ENCODE measurements at places on chromosomes 7 and 10.
A peak's percentile ranks its signal among the peaks of the same experiment; 100 is the strongest.

DNA sequence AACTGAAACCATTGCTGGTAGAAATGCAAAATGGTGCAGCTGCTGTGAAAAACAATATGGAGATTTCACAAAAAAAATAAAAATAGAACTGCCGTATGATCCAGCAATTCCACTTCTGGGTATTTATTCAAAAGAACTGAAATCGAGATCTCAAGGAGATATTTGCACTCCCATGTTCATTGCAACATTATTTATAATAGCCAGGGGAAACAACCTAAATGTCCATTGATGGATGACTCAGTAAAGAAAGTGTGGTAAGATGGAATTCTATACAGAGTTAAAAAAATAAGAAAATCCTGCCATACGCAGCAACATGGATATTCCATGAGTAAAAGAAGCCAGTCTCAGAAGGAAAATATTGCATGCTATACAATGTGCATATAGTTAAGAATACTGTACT, 290.6 kb upstream of the GHITM start:
- no peak for DNase-seq

- DNase-seq, result peak; percentile 64
Measured at GRCh38 chr10:22325272-22326144, 4.6 kb downstream of the BMI1 start.

DNA sequence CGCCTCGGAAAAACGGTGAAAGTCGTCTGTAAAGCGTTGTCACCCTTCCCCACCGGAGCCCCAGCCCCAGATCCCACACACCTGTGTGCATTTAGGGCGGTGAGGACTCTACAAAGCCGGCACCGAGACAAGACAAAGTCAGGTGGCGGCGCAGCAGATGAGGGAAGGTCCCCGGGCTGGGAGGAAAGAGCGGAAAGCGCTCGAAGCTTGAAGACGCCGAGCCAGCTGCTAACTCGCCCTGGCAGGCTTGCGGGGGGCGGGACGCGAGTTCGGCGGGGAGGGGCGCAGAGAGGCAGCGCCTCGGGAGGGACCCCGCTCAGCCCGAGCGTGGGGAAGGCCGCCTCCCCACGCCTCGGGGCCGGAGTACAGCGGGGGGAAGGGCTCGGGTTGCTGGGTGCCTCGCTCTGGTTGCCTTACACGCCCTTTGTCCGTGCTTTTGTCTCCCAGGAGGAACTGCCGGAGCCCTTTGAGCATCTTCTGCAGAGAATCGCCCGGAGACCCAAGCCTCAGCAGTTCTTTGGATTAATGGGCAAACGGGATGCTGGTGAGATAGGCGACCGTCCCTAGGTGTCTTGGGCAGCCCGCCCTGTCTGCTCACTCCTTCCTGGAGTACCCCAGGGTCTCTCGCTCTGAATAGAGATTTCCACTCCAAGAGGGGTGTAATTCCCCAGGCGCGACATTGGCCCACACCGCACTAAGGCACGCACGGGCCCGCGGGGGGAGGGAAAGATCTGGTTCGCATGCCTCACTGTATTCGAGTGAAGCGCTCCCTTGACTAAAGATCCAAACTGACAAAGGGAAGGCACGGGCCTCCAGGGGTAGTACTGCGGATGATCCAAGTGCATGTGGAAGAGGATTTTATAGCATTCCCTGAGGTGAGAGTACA, 1.6 kb downstream of the TAC1 start:
- no peak for DNase-seq

DNA sequence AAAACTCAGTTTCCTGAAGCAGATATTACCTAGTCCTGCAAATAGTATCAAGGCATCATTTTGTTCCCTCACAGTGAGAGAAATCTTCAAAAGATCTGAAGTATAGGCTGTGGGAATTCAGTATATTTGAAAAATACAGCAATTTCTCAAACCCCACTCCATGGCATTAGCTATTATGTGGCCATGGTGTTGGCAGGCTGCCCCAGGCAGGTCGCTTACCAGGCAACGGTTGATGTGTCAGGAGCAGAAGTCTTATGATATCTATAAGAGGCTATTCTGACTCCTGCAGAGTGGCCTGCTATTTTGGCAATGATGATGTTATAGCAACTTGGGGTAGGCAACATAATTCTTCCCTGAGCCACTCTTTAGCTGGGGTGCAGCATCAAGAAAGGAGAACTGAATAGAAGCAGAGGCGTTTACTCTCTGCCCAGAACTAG, 187.9 kb downstream of the PLXDC2 start:
- DNase-seq, result peak; percentile 89

- no peak for DNase-seq
Measured at GRCh38 chr7:138835087-138835486, 37.1 kb upstream of the ATP6V0A4 start.

DNA sequence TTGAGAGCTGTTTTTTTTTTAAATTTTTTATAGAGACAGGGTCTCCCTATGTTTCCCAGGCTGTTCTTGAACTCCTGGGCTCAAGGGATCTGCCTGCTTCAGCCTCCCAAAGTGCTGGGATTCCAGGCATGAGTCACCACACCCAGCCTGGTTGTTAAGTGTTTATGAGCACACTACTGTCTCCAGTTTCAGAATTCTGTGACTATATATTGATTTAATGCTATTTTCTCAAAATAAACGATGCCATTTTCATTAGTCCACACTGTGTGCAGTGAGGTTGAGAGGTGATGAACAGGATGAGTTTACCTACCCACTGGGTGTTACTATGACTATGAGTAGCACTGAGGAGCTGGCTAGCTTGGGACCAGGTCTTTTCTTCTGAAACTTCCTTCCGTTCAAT, 110.9 kb upstream of the FAM180A start:
- no peak for DNase-seq

- DNase-seq, result no peak
Measured at GRCh38 chr10:7908541-7909210, 90.4 kb downstream of the TAF3 start.

DNA sequence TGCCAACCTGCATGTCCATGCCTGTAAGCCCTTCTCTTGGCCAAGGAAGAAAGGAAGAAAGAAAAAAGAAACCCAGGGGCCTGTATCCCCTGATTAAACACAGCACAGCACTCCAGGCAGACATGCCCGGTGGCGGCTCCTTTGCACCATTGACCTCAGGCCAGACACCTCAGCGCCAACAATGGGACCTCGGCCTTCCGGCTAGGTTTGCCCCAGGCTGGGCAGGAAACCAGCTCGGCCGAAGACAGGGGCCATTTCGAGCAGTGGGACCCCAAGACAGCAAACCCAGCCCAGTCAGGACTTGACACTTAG, 2.8 kb downstream of the HOXA10 start:
- DNase-seq, result no peak

- DNase-seq, result no peak
Measured at GRCh38 chr7:115271332-115272235, 349.7 kb downstream of the MDFIC start.

DNA sequence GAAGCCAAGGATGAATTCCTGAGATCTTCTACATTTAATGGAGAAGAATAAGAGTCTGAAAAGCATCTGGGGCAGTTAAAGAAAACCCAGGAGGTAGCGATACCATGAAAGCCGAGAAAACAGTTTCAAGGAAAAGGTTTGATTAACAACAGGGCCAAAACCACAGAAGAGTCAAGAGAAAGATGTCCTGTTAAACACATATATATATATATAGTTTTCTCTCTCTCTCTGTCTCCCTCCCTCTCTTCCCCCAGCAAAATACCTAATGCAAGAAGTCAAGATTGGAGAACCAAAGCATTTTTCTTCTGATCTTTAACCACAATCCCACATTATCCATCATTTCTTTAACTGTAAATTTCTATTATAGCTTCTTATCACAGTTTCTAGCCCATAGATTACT, 261.4 kb downstream of the SNX13 start:
- DNase-seq, result no peak

- DNase-seq, result no peak
Measured at GRCh38 chr10:117942226-117942625, 104.5 kb downstream of the RAB11FIP2 start.

DNA sequence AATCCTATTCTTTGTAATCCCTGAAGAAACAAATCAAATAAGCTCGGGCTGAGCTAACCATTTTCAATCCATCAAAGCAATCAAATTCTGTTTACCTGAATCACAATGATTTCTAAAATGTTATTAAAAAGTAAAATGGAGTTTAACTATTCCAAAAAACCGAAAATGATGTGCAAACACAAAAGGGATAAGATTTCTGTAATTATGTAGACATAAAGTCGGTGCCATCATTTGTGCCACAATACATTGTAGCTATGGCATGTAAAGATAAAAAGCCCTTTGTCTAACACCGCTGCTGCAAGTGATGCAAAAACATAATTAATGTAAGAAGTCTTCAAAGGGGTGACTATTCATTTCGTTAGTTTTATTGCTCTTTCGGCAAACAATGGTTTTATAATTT, 125.1 kb upstream of the FAM204A start:
- DNase-seq, result no peak

GRCh38 chr10:59234816-59235429, 58.5 kb downstream of the PHYHIPL start:
- peak; percentile 10 for DNase-seq

GRCh38 chr10:59944339-59944935, 38.1 kb upstream of the CCDC6 start:
- no peak for DNase-seq

GRCh38 chr7:41621953-41622831, 80.7 kb downstream of the INHBA start:
- DNase-seq, result no peak

DNA sequence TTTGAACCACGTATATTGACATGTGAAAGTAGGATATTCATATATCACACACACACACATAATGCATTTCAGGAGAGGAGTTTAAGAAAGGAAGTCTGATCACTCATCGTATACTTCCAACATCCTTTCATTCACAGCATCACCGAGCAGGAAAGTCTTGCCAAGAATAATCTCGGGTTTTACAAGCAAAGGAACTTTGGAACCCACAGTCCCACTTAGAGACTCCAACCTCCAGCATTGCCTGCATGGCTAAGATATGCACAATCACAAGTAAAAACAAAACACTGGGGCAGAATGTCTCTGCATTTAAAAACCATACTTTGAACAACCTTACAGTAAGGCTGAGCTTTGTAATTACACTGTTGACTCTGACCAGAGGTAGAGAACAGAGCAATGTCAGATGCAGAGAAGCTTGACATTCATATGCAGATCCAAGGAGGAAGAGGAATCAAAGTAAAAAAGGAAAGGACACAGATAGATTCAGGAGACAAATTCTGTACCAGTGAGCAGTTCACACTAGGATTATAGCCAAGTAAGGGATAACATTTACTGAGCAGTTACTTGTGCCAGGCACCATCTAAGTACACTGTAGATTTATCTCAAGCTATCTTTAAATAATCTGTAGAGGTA, 14.8 kb downstream of the THSD7A start:
- no peak for DNase-seq

GRCh38 chr10:63355682-63356081, 110.1 kb downstream of the JMJD1C start:
- no peak for DNase-seq

DNA sequence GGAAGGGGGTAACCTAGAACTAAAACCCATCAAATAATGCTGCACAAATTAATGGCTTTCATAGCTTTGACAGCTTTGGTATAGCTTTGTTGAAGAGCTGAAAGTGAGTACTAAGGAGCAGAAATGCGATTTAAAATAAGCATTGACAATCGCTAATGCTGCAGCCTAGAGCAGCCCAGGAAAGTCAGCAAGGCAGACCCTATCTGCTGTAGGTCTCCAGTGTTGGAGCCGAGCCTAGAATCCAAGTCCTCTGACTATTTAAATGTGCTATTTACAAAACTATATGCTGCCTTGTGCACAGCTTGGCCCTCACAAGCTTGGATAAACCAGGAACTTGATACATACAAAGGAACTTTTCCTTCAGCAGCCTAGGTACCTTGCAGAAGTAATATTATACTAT, 64.9 kb upstream of the ASAH2 start:
- no peak for DNase-seq

DNA sequence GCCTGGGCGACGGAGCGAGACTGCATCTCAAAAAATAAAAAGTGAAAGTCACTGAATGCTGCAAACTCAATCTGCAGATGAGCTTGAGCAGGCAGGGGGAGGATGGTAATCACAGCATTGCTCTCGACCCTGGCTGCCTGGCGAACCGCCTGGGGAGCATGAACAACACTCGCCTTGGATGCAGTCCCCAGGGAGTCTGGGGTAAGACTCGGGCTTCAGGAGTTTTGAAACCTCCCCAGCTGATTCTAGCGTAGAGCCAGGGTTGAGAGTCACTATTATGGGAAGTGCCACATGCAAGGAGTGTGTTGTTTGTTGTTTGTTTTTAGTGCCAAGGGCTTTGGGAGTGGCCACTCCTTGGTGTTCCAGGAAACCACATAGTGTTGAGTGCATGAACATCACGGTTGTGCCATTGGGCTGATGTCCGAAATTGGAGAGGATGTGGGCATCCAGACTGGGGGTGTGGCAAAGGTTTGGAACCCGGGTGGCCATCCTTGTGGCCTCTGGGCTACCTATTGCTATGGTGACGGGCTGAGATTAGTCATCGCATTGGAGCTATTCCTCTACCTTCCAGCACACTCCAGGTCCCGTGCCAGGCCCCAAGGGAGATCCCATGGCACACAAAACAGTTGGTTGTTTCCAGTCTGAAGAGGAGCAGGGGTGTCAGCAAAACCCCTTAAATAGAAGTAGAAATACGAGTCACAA, 92.6 kb downstream of the RGS10 start:
- DNase-seq, result no peak

DNA sequence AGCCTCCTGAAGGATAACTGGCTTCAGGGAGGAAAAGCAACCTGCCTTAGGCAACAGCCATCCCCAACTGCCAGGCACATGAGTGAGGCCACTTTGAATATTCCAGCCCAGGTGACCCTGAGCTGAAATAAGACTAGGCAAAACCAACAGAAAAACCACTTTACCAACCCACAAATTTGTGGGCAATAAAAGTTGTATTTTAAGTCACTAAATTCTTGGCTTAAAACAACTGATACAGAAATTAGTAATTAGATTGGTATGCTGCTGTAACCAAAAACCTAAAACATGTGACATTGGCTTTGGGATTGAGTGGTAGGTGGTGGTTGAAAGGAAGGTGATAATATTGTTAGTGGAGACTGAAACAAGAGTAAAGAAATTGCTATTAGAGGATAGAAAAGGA, 39.9 kb downstream of the ABCB4 start:
- no peak for DNase-seq

GRCh38 chr10:132675031-132675740, 110.8 kb downstream of the NKX6-2 start:
- DNase-seq, result no peak

DNA sequence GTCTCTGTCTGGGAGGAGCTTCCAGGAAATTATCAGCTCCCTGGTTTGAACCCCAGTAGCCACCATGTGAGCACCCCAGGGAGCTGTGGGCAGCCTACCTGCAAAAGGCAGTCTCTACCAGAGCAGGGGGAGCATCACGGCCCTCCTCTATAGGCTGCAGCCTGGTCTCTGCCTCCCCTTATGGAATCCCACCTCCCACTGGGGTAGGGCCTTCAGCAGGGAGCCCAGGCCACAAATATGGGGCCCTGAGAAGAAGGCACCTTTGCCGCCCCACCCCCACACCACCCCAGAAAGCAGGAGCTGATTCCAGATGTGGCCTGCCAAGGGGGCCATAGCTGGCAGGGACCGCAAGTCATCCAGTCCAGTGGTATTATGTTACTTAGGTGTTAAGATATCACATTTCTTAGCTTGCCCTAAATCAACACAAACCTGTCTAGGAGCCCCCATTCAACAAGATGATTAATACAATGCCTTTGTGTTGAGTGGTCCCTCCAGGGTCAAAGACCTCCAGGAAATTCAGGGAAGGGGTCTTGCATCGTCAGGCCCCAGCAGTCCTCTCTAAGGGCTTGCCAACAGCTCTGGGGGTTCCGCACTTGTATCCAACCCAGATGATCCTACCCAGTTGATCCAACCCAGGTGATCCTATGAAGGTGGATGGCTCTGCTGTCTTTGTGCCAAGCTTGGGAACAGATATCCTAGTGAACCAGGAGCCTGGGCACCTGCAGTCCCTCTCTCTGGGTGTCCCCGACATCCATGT, 114.9 kb downstream of the OAT start:
- no peak for DNase-seq

GRCh38 chr7:40483630-40484029, 348.8 kb downstream of the SUGCT start:
- DNase-seq, result no peak

Data from inflammatory macrophage treated with lipopolysaccharide for 4 hours (primary cell).